ENCODE measurements at places on chromosomes 3 and 15.

- peak; percentile 73 for DNase-seq
Measured at GRCh38 chr3:183265834-183266417, 12.9 kb downstream of the B3GNT5 start.

DNA sequence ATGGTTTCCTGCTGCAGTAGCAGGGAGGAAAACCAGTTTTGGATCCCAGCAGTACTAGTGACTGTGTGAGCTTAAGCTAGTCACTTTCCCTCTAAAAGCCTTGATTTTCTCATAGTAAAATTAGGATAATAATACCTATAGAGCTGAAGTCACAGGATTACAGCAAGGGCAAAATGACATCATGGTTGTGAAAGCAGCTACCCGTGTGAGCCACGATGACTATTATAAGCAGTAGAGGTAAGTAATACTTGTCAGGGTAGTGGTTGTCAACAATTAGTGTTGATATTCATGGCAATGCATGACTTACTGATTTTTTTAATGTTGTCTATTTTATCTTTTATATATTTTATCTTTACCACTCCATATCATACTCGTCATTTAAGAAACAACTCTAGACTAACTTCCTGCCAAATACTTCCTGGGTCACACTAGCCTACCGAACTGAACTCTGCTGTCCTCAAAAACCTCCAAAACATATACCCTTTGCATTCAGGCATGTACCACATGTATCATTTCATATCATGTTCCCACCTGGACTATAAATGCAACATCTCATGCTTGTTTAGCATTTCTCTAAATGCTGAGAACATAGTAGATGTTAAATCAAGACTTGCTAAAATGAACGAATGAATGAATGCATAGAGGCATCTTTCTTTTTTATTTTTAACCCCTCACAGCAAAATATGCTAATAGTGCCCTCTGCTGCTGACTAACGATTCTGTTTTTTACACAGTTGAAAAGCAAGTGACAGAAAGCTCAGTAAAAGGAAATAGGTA lies 172.6 kb downstream of the P3H2 start:
- no peak for DNase-seq

- DNase-seq, result no peak
Measured at GRCh38 chr3:60967141-60967540, 284.1 kb downstream of the FHIT start.

DNA sequence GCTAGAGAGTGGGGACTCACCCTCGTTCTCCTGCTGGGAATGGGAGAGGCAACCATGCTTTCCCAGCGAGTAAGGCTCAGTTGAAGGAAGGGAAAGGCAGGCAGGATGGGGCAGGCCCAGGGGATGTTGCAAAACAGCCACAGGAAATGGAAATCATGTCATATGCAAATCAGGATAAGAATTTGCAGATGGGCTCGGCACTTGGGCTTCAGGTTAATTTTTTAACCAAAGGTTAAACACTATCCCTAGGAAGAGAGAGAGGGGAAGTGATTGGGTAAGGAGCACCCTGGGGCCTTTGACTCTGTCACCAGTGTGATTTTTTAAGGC lies 14.6 kb upstream of the PLA2G4E start:
- no peak for DNase-seq

DNA sequence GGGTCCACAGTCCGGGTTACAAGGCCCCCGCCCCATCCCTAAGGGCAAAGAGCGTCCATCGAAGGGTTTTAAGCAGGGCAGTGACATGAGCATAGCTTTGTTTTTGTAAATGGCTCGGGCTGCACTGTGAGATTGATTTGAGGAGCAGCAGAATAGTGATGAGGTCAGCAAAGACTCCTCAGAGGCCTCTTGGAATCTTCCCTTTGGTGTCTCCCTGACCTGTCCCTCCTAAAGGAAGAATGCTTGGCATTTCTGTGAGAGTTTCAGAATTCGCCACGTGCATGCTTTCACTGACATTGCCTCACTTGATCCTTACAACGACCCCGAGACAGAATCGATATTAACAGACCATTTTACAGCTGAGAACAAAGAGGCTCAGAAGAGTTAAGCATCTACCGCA lies 20.3 kb downstream of the LAMP3 start:
- no peak for DNase-seq

GRCh38 chr3:71930056-71930991 lies 145.4 kb upstream of the PROK2 start:
- DNase-seq, result no peak

- DNase-seq, result no peak
Measured at GRCh38 chr3:192864941-192865340, 52.7 kb downstream of the MB21D2 start.

DNA sequence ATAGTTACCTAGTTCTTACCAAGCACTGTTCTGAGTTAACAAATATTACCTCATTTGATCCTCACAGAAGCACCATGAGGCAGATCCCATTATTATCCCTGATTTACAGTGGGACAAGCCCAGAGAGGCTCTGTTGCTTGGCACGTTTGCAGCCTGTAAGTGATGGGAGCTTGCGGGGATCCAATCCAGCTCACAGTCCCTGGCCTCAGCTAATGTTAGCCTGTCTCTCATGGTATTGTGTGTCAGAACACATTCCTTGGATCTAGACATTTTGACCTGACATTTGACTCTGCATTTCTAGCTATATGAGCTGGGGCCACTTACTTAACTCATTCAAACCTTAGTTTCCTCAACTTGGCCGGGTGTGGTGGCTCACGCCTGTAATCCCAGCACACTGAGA lies 246.9 kb upstream of the LRTM1 start:
- no peak for DNase-seq

DNA sequence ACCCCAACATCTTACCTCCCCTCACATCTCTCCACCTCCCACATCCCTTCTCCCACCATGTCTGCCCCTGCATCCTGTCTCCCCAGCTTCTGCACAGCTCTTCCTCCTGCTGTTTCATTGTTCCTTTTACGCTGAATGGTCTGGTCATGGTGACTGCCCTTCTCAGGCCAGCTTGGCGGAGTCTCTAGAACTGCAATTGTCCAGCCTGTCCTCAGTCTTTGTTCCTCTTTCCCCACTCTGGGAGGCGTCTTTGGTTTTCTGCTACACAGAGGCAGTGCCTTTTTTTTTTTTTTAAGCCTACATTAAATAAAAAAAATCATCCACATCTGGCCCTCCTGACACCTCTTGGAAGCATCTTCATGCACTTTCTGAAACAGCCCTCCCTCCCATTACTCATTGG lies 49.1 kb upstream of the SEC22A start:
- DNase-seq, result no peak

DNA sequence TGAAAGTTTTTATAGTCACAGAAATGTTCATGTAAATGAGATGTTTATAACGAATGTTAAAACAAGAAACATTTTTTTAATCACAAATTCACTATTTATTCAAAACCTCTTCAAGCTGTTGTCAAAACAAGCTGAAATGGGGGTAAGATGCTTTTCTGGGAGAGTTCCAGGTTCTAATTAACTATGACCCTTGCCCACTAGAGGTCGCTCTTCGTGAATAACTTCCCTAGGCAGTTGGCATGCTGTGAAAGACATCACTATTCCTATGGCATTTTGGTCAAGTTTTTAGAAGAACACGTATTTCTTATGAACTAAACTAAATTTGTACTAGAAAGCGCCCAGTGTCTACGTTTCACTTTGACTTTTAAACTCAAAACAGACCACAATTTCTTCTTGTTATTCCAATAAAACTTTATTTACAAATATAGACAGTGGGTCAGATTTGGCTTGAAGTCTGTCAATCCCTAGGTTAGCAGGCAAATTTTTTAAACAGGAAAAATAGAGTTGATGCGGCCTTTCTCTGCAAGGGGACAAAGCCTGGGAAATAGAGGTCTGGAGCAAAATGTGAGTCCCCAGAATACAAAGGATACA lies 62.8 kb upstream of the CMTM8 start:
- no peak for DNase-seq

GRCh38 chr3:192855434-192855833 lies 62.2 kb downstream of the MB21D2 start:
- DNase-seq, result no peak

DNA sequence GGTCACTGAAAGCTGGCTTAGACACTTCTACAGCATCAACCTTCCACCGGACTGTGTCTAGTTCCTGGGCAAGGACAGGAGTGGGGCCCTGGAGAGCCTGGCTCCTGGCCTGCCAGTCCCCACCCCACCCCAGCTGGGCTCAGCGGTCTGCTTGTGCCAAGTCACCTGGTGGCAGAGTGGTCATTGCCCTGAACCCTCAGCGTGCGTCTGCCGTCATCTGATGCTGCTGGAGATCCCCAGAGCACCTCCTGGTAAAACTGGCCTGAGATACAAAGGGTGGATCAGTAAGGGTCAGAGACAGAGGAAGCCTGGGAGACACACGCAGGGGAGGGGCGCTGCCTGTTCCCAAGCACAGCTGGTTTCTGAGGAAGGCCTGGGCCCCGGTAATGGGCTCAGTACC lies 16.7 kb downstream of the ITIH4 start:
- no peak for DNase-seq

DNA sequence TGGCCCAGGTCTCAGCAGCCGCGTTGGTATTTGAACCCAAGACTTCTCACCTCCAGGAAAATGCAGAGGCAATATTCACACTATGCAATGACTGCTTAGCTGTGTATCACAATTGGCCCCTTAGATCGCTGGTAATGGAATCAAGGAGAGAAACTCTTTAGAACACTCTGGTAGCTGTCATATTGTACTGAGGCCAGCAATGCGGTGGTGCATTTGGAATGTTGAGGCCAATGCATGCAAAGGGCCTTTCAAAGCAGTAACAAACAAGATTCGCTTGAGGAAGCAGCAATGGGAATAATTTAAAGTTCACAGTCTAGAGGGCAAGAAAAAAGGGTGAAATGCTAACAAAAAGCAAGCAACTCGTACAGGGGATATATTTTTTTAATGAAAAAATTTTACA lies 764.1 kb downstream of the GRM7 start:
- DNase-seq, result no peak

DNA sequence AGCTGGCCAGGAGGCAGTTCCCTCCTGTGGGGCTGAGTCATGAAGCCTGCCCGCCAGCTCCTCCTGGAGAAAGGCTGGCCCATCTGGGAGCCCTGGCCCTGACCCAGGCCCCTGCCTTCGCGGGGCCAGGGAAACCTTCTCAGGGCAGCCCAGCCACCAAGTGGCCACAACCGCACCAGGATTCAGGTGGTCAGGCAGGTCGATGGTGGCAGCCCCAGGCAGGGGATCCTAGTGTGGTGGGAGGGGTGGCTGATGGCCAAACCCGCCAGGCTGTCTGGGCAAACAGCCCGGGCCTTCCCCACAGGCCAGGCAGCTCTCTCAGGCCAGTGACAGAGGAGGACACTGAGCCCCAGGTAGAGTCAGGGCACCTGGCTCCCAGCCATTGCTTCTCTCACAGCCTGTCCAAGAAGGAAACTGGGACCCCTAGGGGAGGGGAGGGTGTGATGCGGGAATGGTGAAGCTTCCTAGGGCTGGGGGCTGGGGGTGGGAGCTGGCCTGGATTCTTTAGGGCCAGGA lies 1.2 kb downstream of the TWF2 start:
- DNase-seq, result peak; percentile 57

DNA sequence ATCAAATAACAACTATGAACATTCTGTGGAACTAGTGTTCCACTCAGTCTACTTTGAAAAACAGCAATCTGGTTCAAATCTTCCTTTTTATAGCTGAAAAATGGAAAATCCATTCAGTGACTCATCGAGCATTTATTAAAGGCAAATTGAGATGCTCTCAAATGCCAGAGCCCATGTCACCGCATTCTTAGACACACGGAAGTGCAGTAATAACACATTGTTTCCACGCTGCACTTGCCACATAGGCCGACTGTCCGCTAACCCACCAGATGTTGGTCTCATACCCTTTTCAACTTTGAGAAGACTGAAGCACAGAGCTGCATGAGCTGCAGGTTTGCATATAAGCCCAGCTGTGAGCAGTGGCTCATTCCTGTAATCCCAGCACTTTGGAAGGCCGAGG lies 95.9 kb downstream of the TMEM266 start:
- DNase-seq, result no peak

GRCh38 chr3:78799681-78800080 lies 968.1 kb downstream of the ROBO1 start:
- DNase-seq, result no peak

DNA sequence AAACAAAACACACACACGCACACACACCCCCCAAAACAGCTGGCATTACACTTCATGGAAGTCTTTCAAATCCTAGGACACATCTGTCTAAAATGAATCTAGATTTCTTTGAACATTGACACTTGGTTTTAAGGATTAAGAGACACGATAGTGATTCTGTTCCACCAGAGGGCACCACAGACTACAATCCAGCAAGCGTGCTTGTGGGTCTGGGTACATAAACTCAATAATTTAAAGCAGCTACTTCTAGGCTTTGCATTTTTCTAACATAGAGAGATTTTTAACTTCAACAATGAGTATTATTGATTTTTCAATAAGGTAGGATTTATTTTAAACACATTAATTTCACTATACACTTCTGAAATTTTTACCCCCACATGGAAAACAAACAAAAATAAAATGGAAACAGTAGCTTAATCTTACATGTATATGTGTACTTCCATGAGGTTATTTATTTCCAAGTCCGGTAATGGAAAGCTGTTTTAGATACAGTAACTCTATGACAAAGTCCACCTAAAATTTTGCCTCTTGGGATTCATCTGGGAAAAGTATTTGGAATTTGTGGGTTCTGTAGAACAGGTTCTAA lies 564.0 kb upstream of the TGFBR2 start:
- DNase-seq, result peak; percentile 24

- DNase-seq, result no peak
Measured at GRCh38 chr3:54437271-54437670, 314.9 kb downstream of the CACNA2D3 start.

DNA sequence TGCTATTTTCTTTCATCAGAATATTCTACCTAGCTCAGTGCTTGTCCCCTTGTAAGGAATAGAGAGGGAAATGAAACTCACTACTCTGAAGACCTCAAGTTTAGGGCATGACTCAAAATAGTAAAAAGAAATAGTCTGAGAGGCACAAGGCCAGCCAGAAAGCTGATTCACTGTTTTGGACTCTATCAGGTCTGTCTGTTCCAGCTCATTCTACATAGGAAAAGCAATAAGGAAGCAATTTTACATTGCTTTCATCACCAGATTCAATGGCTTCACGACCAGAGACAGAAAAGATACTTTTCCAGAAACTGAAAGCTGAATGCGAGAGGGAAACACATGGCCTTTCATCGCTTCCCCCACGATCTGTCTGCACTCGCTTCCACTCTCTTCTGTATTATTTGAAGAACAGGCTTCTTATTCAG lies 276.0 kb downstream of the GBE1 start:
- DNase-seq, result no peak

- DNase-seq, result no peak
Measured at GRCh38 chr3:183924956-183925355, 40.3 kb upstream of the PARL start.

- DNase-seq, result no peak
Measured at GRCh38 chr3:52220380-52221026, 4.9 kb downstream of the TLR9 start.

Measured in brain pericyte (primary cell).